ENCODE measurements at places on chromosomes 5 and 9.

DNA sequence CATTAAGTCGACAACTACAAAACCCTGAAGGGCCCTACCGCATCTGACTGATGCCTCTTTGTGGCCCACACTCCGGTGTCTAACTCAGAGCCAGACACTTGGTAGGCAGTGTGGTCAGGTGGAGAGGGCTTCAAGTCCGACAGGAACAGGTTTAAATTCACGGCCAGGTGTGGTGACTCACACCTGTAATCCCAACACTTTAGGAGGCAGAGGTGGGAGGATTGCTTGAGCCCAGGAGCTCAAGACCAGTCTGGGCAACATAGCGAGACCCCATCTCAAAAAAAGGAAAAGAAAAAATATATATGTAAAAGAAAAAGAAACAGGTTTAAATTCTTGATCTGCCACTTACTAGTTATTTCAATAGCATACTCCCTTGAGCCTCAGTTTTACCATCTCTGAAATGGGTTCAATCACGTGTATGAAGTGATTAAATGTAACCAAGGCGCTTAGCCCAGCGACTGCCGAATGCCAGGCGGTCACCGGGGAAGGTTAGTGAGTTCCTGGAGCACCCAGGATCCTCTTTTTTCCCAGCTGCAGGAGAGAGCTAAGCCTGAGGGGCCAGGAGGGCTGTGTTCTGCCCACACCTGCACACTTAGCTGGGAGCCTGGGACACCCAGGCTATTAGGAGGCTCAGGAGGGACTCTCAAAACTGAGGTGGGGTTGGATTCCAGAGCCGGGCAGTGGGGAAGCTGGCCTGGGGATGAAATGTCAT lies 943 bp downstream of the CLTB start:
- no peak for DNase-seq

DNA sequence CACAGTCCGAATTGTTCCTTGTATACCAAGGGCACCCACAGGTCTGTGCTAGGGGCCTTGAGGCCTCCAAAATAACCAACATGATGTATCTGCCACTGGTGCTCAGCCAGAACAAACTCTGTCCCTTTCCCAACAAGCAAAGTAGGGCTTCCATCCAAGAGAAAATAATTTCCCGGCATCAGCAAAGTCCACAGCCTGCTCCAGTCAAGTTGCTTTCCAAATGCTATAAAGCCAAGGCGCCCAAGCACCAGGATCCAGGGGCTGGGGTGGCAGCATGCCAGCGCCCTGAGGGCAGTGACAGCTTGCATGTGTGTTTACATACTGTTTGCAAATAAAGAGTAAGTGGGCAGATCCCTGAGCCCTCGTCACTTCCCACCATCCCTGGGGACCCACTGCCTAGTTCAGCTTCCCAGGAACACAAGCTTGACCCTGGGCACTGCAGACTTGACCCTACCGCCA lies 155.9 kb downstream of the ERCC6L2 start:
- DNase-seq, result no peak

DNA sequence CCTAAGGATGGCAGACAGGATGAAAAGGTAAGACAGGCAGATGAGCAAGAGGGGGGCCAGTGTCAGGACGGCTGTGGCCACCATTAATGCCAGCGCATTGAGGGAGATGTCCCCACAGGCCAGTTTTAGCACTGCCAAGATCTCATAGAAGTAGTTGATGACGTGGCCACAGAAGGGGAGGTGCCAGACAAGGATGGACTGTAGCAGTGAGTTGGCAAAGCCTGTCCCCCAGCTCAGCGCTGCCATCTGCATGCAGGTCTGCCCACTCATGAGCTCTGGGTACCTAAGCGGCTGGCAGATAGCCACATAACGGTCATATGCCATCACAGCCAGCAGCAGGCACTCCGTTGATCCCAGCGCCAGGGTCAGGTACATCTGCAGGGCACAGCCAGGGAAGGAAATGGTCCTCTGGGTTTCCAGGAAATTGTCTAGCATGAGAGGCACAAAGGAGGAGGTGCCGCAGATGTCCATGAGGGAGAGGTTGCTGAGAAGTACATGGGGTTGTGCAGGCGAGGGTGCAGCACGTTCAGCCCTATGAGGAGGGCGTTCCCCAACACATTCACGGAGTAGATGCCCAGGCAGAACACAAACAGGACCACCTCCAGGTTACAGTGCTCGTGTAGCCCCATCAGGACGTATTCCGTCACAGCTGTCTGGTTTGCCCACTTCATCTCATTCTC lies 10.8 kb downstream of the OR13J1 start:
- DNase-seq, result no peak

DNA sequence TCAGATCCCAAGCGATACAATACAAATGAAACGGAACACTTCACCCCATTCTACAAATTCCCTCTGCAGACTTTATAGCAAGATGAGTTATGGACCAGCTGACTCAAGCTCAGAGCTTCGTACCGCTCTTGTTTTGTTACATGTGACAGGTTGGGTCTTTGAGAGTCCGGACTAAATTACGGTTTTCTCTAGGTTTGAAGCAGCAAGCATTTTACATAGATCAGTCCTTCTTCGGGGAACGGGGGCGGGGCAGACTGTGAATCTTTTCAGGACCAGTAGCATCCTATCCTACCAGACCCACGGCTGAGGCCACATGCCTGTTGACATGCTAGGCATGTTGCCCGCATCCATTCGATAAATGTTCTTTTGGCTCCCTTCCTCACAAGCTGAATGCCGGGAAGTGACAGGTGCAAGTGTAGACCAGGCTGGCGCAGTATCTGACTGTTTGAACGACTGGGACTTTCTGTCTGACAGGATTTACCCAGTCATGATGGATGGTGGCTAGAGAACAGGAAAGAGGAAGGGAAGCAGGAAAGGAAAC lies 811.0 kb upstream of the GRAMD2B start:
- DNase-seq, result no peak

GRCh38 chr9:37961351-37961750 lies 57.4 kb upstream of the SLC25A51 start:
- no peak for DNase-seq
